ENCODE measurements at places on chromosomes 7 and 10.

DNA sequence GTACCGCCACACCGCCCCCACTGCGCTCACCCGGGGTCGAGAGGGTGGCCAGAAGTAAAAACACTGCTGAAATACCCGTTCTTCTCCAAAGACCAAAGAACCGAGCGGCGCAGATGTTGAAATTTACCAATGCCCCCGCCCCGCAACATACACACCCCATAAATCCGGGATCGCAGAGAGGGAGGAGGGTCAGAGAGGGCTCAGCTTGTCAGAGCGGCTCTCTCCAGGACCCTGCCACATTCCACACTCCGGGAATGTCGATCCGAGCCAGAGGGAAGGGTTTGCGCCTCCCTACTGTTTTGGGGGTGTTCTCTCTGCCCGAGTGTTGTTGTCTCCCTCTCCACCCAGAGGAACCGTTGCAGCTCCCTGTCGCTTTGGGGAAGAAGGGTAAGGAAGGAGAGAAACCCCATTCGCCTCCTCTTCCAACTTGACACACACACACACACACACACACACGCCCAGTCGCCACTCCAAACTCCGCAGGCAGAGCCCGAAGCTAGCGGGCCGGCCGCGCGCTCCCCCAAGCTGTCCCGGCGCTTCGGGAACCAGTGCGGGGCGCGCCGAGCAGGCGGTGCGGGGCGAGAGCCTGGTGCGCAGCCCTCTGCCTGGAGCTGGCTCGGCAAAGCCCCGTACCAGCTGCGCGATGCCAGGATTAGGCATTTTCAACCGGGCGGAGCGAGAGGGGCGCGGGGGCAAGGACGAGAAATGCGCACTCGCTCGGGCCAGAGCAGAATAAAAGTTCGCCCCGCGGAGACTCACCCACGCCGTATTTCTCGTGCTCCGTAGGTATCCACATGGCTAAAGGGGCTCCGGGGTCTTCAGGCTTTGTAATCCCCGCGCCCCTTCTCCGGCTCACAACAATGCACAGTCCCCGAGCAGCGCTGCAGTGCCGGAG lies 609 bp downstream of the DOCK4 start:
- ATAC-seq, result peak; percentile 49

GRCh38 chr10:11298116-11298515 lies 280.4 kb downstream of the CELF2 start:
- ATAC-seq, result no peak

- ATAC-seq, result no peak
Observed at GRCh38 chr7:92034116-92034515, 93.5 kb downstream of the AKAP9 start.

DNA sequence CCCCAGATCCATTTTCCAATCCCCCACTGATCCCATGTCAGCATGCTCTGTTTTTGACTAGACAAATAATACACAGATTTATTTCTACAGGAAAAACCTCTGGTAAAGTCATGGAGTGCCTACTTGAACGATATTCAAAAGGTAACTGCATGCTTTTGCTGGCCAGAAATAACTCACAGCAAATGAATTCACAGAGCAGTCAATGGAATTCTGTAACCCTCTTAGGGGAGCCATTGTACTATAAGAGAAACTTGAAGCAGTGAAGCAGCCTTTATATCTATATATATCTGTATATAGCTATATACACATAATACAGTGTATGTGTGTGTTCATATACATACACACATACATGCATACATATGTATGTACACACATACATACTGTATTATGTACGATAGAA lies 29.0 kb upstream of the MEOX2 start:
- no peak for ATAC-seq

GRCh38 chr10:9561821-9562505 lies 1455.7 kb upstream of the CELF2 start:
- ATAC-seq, result no peak

- ATAC-seq, result no peak
Observed at GRCh38 chr7:133202942-133203341, 49.9 kb upstream of the EXOC4 start.

GRCh38 chr7:27169658-27170425 lies 4.3 kb downstream of the HOXA10 start:
- peak; percentile 3 for ATAC-seq

DNA sequence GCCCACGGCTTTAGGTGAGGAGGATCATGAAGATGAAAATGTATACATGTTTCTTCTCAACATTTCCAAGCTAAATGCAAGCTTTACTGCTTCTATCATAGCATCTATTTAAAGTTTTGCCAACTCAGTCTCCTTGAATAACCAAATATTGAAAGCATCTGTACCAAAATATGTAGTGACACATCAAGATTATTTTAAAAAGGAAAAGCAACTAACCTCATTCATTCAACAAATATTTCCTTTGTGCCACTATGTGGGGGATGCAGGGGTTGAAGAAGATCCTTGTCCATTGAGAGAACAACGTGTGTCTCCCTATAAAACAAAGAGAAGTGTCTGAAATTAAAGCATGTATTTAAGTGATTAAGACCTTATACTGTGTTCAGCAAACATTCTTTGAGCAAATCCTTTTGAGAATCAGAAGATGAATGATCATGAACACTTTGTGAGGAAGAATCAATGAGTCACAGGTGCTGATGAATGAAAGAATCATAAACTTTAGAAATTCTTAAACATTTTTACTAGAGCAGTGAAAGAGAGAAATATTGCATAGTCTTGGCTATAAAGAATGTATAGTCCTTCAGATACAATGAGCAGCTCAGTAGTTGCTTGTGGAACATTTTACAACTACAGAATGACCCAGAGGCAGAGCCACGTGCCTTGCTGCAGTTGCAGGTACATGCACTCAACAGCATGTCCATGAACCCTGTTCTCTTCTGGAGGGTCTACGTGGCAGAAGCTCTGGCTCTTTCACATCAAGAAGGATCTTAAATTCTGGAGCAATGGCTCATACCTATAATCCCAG lies 13.9 kb downstream of the TAS2R60 start:
- ATAC-seq, result peak; percentile 47

DNA sequence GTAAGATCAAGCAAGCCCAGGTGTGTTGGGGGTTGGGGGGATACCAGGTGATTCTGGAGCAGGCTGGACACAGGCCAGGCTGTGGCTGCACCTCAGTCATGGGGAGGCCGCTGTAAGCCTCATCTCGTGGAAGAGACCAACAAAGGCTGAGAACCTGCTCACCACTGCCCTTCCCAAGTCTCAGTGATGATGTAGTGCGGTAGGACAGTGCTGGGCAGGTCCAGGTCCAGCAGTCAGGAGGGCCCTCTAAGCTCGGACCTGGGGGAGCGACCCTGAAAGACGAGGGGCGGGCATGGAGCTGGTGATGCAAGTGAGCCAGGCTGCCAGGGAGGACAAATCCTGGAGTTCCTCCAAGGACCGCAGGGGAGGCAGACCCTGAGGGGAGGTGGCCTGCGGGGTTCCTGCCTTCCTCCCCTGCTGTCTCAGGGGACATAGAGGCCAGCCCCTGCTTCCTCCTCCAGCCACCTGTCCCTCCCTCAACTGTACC lies 3.3 kb upstream of the PWWP2B start:
- no peak for ATAC-seq

GRCh38 chr7:81583882-81584533 lies 185.8 kb downstream of the HGF start:
- ATAC-seq, result peak; percentile 89

GRCh38 chr10:6721480-6721879 lies 141.4 kb upstream of the PRKCQ start:
- ATAC-seq, result peak; percentile 88

DNA sequence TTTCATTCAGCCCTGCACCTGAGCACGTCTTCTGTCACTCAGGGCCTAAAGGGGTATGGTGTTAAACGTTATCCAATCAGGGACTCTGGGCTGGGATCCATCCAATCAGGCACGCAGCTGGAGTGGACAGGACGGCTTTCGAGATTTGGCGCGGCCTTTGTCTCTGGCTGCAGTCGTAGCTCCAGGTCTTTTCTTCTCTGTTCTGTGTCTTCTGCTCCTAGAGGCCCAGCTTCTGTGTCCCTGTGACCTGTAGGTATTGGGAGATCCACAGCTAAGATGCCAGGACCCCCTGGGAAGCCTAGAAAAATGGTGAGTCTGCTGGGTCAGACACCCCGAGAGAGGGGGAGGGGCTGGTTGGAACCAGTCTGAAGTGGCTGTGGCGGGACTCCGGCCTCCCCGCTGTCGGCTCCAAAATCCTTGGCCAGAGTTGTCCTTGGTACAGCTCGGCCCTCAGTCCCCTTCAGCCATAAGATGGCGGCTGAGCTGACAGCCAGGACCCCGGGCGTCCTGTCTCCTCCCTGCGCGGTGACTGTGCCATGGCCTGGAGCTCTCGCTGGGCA lies 11.7 kb upstream of the ZNF680 start:
- ATAC-seq, result peak; percentile 99

DNA sequence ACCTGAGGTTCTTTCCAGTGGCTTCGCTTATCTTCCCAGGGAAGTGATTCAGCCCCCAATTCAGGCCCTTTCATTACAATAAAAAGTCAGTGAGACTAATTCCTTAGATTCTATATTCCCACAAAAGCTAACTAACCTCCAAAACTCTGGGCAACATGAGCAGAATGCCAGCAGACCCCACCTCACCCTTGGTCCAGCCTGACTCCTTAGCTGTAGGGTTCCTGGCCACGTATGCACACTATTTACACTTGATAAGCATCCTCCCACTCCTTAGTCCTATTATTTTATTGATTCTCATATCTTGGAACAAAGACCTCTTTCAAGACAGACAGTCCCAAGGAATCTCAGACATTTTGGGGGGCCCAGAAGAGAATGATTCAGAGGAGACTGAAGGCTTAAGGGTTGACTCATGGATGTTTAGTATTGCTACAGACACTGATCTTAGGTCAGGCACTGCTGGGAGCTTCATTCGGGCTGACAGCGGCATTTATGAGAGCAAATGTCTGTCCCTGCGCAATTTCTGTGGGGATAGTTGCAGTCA lies 162.6 kb upstream of the GDF10 start:
- no peak for ATAC-seq

- ATAC-seq, result no peak
Observed at GRCh38 chr10:100175875-100176274, 10.0 kb downstream of the ERLIN1 start.

- ATAC-seq, result no peak
Observed at GRCh38 chr7:42192851-42193461, 44.1 kb downstream of the GLI3 start.

DNA sequence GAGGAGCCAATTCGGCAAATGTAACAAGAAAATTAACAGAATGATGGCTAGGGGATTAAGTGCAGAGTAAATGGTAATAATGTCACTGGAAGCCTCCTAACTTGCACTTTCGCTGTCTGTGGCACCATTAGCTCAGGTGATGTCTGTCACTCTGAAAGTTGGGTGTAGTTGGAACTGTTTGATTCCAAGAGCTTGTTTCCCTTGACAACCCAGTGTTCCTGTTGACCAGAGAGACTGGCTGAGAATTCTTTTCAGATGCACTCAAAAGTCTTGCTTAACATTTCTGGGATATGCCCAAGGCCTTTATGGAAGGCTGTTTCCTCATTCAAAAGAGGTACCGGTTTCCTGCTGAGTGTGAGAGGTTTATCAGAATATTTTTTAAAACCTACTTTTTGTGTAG lies 49.6 kb downstream of the PLPP4 start:
- ATAC-seq, result no peak

- ATAC-seq, result peak; percentile 99
Observed at GRCh38 chr10:125231116-125231812, 70.9 kb upstream of the CTBP2 start.

DNA sequence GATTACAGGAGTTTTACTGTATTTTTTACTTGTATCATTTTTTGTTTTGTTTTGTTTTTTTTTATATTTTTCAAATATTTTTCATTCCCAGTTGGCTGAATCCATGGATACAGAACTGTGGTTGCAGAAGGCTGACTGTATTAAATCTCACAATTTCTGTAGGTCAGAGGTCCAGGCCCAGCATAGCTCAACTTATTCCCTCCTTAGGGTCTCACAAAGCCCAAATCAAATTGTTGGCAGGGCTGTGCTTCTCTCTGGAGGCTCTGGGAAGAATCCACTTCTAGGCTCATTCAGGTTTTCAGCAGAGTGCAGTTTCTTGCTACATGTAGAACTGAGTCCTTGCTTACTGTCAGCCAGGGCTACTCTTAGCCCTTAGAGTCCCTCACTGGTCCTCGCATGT lies 22.6 kb downstream of the TSPAN14 start:
- no peak for ATAC-seq

GRCh38 chr10:19498393-19499290 lies 317.6 kb upstream of the PLXDC2 start:
- no peak for ATAC-seq

- no peak for ATAC-seq
Observed at GRCh38 chr7:45586542-45587520, 12.7 kb downstream of the ADCY1 start.

DNA sequence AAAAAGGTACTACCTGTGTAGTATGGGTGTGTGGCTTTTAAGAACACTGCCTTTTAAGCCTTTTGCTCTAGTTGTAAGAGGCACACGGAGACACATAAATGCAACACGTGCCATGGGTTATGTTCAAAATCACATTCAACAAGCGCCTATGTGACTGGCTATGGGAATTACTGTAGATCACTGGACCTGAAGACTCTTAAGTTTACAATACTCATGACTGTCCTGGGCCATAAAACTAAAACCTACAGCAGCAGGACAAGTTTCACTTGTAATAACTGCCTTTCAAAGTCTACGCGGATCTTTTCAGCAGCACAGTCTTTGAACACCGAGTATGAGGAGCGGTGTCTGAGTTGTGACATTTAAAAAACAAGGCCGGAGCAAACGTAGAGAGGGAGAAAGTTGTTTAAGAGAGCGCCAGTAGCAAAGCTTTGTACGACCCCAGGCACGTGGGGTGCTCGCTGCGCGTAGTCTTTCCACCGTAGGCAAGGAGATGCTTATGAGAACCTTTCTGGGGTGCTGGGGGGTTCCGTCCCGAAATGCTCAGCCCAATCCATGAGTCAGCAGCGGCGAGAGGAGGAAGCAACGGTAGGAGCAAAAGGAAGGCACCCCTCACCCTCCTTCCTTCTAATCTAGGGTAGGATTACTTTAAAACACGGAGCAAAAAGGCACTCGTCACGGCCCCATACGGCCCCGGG lies 662 bp downstream of the DNAJC2 start:
- peak; percentile 37 for ATAC-seq

DNA sequence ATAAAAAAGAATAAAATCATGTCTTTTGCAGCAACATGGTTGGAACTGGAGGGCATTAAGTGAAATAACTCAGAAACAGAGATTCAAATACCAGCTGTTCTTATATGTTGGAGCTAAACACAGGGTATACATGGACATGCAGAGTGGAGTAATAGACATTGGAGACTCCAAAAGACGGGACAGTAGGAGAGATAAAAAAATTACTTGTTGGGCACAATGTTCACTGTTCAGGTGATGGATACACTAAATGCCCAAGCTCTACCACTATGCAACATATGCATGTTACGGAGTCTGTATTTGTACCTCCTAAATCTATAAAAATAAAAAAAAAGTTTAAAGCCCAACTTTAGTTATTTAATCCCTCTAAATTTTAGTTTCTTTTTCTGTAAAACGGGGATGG lies 184.6 kb upstream of the TPK1 start:
- no peak for ATAC-seq
